ENCODE measurements at places on chromosomes 5 and 9.

- DNase-seq: peak; percentile 70
These were observed 363.9 kb upstream of the SEMA6A start for GRCh38 chr5:116938488-116938887.

DNA sequence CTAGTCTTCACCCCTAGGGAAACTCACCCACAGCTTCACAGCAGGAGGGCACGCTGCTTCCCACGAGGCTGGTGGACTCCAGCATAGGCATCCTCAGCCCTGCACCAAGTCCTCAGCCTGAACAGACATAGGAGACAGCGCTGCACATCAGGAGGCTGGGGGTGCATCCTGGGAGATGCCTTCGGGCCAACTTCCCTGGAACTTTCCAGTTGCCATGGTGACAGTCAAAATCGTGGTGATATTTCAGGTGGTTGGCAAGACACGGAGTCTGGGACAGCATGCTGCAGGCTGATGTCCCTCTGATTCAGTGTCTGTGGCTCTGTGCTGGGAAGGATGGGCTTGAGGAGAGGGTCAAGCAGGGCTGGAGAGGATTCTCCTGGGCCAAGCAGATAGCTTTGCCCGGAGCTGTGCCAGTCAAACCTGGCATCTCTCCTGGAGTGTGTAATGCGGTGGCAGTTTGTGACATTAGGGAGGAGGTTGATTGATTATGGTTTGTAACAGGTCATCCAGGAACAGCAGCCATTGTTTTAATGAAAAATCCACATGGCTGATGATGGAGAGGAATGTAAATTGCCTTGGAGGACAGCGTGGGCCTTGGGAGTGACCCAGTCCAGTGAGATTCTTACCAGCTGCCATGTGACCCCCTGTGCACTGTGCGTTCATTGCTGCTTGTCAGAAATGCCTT is 35.6 kb upstream of the SEMA4D start:
- no peak for DNase-seq

DNA sequence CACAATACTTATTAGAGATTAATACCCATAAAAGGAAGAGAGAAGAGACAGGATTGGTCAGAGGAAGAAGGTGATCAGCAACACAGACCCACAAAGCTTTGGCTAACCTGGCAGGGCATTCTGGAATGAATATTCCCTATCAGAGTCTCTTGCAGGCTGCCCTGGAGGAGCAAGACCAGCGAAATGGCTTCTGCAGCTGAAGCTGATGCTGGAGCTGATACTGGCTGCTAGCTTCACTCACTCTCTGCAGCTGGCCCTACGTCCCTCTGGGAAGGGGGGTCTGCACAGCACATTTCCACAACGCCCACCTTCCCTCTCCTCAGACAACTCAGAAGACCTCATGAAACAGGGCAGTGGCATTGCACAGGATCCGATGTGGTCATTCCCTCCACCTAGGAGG is 169.9 kb upstream of the EFNA5 start:
- no peak for DNase-seq

DNA sequence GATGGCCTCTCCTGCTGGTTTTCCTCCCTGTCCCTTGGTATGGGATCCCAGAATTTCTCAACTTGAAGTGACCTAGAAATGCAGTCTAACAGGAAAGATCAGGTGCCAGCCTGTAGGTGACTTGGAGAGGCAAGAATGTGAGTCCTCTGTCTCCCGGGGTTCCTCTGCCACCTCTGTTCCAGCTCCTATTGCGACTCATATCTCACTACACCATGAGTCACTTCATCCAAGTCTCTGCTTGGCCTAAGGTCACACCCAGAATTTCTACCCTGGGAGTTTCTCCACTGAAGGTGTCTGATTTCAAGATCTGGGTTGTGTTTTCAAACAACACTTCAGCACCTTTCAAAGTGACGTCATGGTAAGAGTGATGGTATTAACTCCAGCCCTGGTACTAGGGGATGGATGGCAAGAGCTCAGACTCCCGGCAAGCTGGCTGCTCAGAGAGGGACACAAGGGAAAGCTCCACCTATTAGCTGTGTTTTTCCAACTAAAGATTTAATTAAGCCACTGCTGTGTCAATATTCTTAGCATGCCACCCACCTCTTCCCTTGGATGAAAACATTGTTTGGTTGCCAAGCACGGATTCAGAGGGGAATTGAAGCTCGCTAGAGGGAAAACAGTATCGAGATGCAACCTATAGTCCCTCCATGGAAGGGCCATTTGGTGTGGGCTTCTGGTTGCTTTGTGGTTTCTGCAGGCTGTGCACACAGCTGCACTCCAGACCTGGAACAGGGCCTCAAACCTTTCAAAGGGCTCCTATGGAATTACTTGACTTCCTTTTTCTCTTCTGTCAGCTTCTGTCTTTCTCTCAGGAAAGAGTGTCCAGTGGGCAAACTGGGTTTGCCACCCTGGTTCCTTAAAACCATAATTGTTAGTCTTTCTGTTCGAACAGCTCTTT is 205.7 kb downstream of the GAS1 start:
- DNase-seq: no peak

- no peak for DNase-seq
These were observed 137.0 kb downstream of the CCDC192 start for GRCh38 chr5:127840198-127840524.

- DNase-seq: peak; percentile 54
These were observed 6.0 kb downstream of the RPL12 start for GRCh38 chr9:127444921-127445850.

DNA sequence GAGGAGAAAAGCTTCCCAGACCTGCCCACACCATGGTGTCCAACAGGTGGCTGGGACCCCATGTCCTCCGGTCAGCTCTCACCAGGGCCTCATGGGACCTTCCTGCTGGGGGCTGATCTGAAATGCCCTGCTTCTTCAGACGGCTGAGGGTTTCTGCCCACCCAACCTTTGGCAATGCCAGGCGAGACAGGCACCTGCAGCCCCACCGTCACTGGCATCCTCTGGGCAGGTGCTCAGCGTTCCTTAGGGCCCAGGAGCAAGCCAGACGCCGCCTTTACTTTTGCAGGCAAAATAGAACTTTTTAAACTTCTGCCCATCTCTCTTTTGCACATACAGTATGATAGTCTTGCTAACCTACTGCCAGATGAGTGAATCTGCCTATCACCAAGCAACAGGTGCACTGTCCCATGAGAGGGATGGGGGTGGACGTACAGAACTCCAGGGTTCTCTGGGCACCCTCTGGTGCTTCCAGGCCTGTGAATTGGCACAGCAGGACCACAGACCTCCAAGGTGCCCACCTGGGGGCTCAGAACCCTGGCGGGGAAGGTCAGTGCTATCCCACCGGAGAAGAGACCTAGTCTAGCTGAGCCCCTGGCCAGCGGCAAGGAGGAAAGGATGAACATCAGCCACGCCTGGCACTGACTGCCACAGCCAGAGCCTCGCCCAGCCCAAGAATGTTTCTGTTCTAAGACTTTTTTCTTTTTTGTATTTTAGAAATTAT is 7.5 kb downstream of the OBP2B start:
- DNase-seq: no peak

- DNase-seq: no peak
These were observed 193.5 kb upstream of the KLF9 start for GRCh38 chr9:70607926-70608325.

DNA sequence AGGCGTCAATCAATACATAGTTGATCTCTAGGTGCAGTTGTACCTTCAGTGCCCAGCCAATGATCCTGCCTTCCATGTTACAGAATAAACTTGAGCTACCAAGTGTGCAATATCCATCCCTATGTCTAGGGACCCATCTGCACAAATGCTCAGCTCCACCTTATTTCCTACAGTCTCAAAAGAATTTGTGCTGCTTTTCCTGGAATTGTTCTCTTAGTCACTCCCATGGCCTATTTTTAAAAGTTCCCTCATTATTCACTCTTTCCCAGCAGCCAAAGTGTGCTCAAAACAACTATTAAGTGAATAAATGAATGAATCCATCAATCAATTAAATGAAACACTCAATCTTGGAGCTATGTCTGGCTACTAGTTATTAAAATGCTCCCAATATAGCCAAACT is 14.7 kb downstream of the LIX1 start:
- DNase-seq: no peak

DNA sequence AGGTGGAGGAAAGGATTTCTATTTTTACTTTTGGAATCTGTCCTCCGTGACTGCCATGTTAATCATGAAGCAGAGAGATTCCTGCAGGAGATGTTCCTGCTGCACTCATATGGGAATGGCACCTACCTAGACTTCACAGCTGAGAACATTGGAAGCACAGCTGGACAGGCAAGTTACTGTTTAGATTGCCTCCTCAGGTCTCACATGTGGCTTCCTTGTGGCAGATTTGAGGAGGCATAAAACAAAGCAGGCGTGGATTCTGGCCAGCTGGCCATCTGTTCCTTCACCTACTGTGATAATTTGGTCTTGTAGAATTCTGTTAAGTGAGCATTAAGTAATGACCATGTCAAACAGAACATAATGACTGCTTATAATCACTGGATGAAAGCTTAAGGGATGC is 193.4 kb downstream of the EDIL3 start:
- DNase-seq: no peak

- no peak for DNase-seq
These were observed 62.3 kb downstream of the GTF3C4 start for GRCh38 chr9:132732326-132733259.

DNA sequence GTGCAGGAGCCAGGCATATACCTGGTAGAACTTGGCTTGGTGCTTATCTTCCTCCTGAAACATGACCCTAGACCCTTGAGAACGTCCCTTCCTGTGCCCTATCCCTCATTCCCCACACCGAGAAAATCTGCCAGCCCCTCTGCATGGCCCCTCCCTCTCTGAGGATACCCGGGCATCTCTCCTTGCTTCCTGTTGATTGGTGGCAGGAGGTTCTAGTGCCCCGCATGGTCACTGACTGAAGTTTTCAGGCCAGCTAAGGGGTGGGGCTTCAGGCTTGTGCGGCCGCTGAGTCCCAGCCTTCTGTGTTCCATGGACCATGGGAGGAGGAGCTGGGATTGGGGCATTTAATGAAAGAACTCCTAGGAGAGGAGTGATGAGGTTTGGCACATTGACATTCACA is 22.8 kb downstream of the IGIP start:
- no peak for DNase-seq

DNA sequence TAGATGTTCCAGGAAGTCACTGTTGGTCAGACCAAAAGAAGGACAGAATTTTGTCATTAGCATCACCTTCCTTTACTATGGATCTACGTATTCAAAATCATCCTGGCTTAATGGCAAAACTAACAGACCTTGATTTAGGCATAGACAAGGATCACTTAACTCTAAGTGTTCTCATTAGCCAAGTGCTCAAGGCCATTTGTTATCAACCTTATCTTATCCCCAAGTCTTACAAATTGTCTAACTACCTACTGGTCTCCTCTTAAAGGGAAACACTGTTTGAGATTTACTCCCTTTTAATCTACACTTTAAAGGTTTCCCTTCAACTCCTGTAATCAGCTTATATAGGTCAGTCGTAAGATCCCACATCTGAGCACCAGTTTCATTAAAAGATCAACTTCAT is 1197.5 kb upstream of the C9orf72 start:
- no peak for DNase-seq

DNA sequence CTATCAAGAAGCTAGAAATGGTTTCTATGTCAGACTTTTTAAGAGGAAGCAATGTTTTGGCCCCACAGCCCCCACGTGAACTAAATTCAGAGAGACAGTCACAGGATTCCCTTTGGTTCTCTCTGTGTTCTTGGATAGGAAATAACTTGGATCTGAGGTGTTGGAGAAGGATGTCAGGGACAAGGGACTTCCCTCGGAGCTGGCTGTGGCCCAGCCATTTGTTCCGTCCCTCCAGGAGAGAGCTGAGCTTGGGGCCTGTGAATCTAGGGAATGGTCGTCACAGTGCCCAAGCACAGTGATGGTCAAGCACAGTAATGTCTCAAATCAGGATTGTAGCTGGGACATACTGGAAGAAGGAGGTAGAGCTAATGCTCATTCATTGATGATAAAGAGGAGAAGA is 2.0 kb downstream of the C7 start:
- DNase-seq: no peak

GRCh38 chr9:36837431-36838405 is 196.3 kb downstream of the PAX5 start:
- no peak for DNase-seq

DNA sequence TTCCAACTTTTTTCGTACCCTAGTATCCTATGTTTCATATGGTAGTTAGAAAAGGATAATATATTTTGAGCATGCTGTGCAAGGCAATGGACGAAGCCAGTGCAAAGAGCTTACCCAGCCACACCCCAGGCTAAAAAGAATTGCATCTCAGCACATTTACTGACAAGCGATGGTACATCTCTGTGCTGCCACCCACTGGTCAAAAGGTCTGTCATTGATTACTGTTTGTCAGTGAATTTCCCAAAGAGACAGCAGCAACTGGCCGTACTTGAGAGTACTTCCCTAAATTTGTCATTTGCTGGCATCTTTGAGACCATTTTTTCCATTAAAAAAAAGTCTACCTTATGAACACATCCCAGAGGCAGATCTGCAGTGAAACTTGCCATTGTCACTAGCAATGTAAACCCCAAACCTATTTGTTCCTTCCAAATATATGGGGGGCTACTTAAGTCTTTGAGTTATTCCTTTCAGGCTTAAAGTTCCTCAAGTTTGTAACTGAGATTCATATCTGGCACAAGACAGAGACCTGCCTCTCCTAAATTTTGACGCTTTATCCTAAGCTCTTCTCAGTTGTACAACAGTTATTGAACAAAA is 184.3 kb downstream of the CTNND2 start:
- no peak for DNase-seq

DNA sequence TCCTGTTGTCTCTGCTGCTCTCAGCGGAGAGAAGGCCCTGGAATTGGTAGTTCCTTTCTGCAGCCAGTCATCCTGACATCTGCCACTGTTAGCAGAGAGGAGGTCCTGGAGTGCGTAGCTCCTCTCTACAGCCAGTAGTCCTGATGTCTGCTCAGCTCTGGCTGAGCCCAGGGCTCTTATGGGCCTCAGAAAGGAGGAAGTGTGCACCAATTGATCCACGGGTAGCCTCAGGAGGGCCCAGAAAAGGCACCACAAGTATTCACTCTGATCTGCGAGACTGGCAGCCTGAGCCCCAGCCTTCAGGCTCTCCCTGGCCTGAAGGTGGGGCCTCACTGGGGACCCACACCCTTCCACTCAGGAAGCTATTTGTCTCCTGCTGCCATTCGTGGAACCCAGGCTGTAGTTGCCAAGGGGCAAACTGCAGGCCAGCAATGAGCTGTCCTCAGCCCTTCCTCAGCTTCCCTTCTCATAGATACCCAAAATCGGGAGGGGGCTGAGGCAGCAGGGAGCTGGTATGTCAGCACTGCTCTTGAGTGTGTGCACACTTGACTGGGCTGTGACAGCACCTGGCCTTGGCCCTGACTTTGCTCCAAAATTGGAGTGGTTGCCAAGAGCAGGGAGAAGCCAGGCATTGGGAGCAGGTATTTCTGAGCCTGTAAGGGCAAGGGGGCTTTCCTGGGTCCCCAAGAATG is 1049.5 kb upstream of the ACO1 start:
- no peak for DNase-seq

DNA sequence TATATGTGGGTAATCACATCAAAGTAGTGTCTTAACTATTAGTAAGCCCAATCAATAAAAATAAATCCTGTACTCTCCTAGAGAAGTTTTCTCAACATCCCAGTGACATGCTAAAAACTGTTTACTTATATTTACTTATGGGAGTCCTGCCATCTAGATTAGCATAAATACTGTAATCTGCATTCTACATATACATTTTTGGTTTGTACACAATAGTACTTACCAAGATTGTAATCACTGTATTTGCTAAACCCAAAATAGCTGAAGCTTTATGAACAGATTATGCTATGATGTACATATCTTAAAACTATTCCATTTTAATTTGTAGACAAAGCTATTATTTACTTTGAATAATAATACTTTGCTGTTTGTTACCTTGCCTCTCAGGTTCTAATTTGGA is 105.4 kb downstream of the EDIL3 start:
- DNase-seq: no peak

All from H1 (cell line).